ENCODE measurements at places on chromosomes 11 and 22.

- DNase-seq, result no peak
Observed at GRCh38 chr22:32478994-32479393, 4.4 kb downstream of the FBXO7 start.

DNA sequence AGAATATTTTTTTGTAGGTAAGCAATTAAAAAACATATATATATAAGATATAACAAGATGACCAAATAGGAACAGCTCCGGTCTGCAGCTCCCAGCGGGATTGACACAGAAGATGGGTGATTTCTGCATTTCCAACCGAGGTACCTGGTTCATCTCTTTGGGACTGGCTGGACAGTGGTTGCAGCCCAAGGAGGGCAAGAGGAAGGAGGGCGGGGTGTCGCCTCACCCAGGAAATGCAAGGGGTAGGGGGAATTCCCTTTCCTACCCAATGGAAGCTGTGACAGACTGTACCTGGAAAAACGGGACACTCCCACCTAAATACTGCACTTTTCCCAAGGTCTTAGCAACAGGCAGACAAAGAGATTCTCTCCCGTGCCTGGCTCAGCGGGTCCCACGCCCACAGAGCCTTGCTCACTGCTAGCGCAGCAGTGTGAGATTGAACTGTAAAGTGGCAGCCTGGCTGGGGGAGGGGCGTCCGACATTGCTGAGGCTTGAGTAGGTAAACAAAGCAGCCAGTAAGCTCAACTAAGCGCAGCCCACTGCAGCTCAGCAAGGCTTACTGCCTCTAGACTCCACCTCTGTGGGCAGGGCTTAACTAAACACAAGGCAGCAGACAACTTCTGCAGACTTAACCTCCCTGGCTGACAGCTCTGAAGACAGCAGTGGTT, 163.8 kb downstream of the CWF19L2 start:
- DNase-seq, result no peak

GRCh38 chr11:61327669-61328071, 5.2 kb downstream of the DDB1 start:
- DNase-seq, result no peak

DNA sequence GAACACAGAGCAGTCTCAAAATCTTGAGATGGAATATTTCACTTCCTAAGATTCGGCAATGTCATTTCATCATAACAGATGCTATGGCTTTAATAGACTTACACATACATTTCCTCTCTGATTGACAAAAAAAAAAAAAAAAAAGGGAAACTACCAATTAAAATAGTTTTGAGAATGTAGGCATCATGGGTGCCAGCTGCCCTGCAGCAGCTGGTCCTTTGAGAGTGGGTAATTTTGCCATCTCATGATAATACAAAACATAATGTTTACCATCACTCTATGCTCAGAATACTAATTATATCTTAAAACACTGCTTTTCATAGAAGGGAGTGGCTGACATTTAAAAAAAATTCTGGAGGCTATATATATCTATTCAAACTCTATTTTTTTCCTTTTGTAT, 775.6 kb upstream of the CCDC90B start:
- no peak for DNase-seq

DNA sequence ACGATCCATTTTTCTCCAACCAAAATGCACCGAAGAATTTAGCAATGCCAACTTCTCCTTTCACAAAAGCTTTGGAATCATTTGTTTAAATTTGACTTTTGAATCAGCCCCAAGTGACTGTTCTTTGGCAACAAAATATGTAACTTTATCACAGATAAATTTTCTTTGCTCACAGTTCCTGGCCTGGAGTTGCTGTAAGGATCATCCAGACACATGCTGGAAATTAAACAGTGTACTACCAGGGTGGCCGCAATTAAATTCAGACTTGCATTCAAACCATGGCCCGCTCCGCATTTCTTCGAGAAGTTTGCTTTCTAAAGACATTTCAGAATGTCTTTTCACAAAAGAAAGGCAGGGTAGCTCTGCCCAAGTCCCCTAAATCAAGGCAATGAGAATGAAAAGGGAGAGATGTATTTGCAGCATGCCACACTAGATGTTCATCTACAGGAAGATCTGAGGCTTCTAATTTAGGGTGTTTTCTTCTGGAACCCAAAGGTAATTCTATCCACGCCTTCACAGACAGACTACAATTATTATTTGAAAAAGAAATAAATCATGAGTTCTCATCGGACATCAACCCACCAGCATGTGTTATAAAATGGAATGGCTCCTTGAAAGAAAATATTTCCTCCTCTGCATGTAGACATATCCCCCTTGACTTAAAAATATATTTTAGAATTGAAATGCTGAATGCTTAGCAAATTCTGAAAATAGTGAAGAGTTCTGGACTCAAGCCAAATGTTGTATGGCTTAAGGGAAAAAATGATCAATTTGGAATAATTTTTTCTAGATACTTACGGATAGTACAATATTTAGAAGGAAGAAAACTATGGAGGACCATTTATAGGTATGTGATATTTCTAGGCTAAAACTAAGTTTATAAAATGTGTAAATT, 189.7 kb upstream of the BLID start:
- no peak for DNase-seq

DNA sequence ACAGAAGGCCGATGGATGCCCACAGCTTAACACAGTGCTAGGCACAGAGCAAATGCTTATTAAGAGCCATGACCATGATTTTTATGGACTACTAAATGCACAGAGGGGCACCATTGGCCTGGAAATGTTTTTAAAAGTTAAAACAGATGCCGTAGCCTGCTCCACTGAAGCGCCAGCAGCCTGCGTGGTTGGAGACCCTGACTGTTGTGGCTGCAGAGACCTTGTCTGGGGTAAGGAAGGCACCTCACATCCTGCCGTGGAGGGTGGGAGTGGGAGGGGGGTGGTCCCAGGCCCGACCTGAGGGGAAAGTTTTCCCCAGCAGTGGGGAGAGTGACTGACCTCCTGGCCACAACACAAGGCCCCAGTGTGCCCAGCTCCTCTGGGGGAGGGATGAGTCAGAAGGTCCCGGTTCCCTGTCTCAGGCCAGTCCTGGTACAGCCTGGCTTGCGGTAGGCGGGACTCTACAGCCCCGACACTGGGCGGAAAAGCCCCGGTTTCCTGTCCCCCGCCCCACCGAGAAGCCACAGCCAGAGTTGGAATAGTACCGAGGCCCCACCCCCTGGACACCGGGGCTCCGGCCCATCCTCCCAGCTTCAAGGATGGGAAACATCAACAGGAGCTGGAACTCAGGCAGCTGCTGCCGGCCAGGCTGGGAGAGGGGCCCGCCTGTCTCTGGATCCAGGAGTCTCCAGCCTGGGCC, 7.0 kb downstream of the CHST1 start:
- no peak for DNase-seq

GRCh38 chr22:29606320-29606719, 2.9 kb downstream of the NF2 start:
- DNase-seq, result no peak

GRCh38 chr22:19853879-19854777, 546 bp downstream of the GNB1L start:
- DNase-seq, result no peak

DNA sequence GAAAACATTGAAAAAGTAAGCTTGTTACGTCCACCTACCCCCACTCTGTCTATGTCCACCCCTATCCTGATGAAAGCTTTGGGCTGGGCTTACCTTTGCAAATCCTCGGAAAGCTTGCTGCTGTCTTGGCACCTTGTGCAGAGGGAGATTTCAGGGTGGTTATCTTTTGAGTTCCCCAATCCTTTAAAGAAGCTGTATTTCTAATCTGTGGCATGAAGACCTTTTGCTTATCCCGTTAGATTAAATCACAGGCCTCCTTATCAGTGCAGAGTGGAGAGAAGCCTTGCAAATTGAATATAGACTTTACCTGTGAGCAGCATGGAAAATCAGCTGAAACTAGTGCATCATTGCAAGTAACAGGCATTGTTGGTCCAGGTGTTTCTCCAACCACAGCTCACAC, 580.6 kb upstream of the ANO5 start:
- DNase-seq, result no peak

DNA sequence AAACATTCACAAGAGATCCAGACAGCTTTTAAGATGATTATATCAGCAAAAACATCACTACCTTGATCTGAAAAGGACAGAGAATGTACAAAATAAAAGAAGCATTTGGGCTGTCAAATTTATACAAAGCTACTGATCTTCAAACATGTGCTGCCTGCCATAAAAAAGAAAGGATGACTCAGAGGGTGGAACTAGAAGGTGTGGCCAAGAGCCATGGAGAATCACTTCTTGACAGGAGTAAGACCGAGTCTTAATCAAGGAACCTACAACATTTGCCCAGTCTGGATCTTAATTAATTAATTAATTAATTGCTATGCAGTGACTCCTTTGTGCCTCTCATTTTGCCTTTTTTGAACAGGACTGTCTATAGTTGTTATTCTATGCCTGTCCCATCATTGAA, 33.2 kb downstream of the C11orf96 start:
- DNase-seq, result no peak

- no peak for DNase-seq
Observed at GRCh38 chr11:7530013-7530640, 16.3 kb downstream of the PPFIBP2 start.

GRCh38 chr11:128271401-128271800, 316.0 kb downstream of the ETS1 start:
- no peak for DNase-seq

DNA sequence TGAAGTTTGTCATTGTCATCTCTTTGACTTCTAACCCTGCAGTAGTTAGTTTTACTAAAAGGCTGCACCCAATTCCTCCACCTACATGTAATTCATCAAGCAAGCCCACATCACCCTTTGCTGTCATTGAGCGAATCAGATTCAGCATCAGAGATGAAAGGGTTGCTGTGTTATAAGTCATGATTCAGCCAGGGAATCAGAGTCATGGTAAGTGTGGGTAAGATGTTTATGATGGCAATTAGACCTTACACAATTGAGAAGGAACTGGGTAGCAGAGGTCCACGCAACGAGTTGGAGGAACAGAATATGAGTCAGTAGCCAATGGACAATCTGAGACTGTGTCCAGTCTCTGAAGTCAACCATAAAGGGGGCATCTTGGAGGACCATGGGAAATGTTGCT, 162.8 kb upstream of the SNX19 start:
- no peak for DNase-seq

- peak; percentile 46 for DNase-seq
Observed at GRCh38 chr11:108199446-108200321, 22.8 kb downstream of the NPAT start.

- DNase-seq, result peak; percentile 7
Observed at GRCh38 chr22:24106385-24107381, 74.6 kb upstream of the SUSD2 start.

- no peak for DNase-seq
Observed at GRCh38 chr11:62186195-62186594, 3.8 kb upstream of the SCGB1D1 start.

DNA sequence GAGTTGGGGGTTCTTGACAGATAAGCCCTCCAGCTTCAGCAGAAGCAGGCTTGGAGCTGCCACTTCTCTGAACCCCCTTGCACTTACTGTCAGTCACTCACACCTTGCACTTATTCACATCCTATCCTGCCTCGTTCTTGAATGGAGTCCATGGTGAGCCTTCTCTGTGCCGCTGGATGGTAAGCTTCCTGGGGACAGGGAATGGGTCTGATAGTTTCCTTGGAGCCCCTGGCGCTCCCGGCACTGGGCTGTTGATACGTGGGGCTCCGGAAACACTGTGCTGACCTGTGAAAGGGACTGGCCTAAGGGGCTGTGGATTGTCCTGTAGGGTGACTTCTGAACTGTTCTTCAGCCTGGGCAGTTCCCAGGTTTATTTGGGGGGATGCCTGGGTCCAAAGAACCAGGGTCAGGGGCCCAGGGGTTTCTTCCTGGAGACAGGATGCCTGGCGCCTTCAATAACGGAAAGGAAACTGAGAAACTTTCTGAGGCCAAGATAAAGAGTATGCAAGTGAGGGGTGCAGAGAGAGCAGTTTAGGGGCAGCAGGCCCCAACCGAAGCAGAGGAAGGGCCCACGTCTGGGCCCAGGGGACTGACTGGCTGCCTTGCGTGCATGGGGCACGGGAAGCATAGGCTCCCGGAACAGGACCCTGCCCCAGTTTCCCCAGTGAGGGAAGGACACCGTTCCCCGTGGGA, 709 bp upstream of the ST3GAL4 start:
- DNase-seq, result no peak

DNA sequence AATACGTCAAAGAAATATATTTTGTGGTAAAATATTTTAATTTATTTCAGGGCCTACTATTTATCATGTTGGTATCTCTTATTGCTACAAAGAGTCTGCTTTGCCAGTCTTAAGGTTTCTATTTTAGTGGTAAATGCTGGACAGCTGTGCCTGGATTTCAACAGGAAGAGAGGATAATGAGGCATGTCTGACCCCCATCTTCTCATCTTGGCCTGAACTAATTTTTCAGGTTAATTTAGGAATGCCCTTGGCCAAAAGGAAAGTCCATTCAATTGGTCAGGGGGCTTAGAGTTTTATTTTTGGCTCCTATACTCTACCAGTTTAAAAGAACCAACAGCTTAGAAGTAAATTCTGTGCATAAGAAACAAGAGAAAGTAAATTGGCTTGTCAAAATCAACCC, 428.2 kb downstream of the LUZP2 start:
- DNase-seq, result no peak

DNA sequence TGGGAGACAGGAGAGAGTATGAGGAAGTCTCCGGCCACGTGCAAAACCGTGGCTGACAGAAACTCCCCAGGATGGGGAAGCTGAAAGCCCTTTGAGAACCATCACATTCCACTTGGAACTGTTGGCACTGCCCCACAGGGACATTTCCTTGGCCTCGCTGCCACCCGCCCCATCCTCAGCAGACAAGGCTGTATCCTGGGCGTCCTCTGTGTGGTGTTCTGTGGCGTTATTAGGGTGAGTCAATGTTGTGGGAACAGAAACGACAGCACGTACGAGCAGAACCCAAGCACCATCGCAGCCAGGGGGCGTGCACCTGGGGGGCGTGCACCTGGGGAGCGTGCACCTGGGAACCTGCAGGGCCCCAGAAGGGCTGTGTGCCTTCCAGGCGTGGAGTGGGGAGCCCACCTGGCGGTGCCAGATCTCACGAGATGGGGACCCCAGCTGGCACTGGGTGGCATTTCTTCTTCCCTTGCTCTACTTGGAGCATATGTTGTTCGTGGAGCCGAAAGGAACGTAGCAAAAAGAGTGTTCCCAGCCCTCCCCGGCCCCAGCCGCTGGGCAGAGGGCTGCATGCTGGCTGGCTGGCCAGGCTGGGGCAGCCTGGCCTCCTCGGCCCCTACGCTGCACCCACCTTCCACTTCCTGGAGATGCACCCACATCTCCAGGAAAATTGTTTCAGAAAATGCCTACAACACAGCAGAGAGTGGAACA, 35.4 kb downstream of the NFAM1 start:
- no peak for DNase-seq

GRCh38 chr11:117705866-117706265, 91.2 kb downstream of the DSCAML1 start:
- DNase-seq, result no peak

DNA sequence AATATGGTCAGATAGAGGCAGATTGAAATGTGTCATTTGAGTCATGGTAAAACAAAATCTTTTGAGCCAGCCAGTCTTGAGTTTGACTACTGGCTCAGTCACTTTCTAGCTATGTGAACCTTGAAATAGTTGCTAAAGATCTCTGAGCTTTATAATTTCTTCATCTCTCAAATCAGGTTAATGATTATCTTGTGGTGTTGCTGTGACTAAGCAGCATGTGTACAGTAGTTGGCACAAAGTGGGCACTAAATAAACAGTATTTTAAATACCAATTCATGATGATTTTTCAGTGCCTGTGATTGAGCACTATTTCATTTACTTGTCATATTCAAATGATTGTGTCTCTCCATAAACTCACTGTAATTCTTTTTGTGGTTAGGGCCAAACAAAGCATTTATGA, 70.8 kb downstream of the RAB38 start:
- no peak for DNase-seq

- DNase-seq, result no peak
Observed at GRCh38 chr11:100855466-100856067, 168.5 kb downstream of the ARHGAP42 start.

GRCh38 chr11:57905439-57905838, 118.2 kb upstream of the OR9Q1 start:
- DNase-seq, result no peak

All from stimulated activated CD4-positive, alpha-beta T cell treated with anti-CD3 and anti-CD28 coated beads, Interleukin-1b, Interleukin-23, amount 100 ng/mL, for 4 hours (primary cell).